ENCODE measurements at places on chromosomes 1 and 21.

DNA sequence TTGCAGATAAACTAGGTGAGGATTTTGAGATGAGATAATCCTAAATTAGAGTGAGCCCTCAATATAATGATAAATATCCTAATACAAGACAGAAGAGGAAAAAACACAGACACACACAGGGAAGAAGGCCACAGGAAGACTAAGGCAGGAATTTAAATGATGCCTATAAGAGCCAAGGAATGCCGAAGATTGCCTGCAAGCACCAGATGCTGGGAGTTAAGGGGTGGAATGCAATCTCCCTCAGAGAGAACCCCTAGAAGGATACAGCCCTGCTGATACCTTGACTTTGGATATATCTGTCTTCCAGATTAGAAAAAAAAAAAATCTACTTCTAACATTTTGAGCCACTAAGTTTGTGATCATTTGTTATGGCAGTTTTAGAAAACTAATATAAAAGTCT, 299.7 kb upstream of the PRMT6 start:
- DNase-seq = no peak

DNA sequence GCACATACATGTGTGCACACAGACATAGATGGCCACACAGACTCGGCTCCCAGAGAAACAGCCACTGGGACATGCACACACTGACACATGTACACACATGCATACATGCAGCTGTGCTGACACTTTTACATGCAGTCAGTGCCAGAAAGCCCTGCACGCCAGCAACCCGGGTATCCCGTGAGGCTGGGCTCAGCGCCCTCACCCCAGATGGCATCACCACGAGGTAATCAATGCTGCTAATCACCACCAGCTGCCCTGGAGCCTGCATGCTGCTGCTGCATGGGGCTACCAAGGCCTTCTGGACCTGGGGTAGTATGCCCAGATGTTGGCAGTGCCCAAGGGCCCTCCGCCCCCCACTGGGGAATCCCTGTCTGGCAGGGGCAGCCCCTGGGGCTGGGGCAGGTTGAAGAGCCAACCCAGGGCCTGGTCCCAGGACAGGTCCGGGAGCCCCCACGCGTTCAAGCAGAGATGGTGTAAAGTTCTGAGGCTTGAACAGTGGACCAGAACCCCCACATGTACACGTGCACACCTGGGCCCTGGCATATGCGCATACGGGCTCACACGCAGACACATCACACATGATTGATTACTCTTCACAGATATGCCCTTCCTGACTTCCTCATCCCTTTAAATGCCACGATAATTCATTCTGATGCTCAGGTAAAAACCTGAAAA, 2.7 kb upstream of the COL16A1 start:
- no peak for DNase-seq

GRCh38 chr1:14616632-14617396, 18.3 kb downstream of the KAZN start:
- no peak for DNase-seq

- no peak for DNase-seq
Observed at GRCh38 chr1:61435226-61435625, 289.7 kb downstream of the TM2D1 start.

DNA sequence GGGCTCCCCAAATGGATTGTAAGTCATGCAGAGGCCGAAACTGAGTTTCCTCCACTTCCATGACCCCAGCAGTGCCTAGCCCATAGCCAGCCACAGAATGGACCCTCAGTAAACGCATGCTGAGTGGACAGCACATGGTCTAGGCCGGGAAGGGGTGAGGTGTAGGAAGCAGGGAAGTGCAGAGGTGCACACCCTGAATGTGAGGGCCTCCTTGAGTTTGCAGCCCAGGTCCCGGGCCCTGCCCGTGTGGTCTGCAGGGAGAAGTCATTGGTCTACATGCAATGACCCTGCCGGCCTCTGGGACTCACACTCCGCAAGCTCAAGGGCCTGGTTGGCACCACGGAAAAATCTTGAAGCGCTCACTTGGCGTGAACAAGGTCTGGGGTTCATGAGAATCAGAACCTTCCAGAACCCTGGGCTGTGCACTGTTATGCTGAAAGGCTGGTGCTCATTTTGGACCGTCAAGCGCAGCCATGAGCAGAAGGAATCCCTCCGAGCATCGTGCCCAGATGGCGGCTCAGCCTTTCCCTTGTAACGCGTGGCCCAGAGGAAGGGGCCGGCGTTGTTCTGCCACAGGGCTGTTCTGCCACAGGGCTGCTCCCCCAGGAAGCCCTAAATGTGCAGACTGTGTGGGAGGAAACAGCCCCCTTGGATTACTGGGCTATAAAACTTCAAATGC, 66.4 kb downstream of the PSMG1 start:
- no peak for DNase-seq

Data from NCI-H2227 treated with DMSO at 0.1 percent for 48 hours (cell line).